ENCODE measurements at places on chromosomes 16 and 17.

DNA sequence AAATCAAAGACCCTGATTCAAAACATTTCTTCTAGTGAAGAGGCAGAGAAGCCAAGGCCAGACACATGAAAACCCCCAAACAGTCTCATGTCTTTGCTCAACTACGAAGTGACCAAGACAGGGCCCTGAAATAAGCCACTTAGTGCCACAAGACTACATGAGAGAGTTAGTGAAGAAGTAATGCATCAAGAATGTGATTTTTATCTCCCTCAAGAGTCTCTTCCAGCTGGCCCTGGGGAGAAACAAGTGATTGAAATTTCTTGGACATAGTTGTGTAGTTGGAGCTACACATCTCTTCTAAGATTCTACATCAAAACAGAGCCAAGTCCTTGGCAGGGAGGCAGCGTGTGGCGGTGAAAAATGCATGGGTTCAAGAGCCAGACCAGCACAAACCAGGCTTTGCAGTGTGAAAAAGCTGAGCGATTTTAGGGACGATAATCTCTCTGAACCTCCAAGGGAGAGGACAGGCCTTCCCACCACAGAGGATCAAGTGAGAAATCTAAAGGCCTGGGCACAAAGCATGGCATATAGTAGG is 30.6 kb downstream of the LYRM1 start:
- DNase-seq = peak; percentile 54

DNA sequence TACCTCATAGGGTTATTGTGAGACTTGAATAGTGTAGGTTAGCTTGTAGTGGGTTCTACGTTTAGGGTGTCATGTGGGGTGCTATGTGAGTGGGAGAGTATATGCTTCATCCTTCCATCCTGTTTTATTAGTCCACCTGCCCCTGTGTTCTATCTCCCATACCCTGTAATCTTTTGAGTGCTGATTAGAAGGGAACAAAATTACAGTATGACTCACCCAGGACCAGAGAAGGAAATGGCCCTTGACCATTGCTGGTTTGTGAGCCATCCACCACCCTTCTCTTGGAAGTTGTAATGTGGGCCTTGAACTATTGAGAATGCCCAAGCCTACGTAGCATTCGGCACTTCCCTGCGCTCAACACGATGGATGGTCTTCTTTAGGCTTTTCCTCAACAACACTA is 17.1 kb downstream of the SAP30BP start:
- no peak for DNase-seq

DNA sequence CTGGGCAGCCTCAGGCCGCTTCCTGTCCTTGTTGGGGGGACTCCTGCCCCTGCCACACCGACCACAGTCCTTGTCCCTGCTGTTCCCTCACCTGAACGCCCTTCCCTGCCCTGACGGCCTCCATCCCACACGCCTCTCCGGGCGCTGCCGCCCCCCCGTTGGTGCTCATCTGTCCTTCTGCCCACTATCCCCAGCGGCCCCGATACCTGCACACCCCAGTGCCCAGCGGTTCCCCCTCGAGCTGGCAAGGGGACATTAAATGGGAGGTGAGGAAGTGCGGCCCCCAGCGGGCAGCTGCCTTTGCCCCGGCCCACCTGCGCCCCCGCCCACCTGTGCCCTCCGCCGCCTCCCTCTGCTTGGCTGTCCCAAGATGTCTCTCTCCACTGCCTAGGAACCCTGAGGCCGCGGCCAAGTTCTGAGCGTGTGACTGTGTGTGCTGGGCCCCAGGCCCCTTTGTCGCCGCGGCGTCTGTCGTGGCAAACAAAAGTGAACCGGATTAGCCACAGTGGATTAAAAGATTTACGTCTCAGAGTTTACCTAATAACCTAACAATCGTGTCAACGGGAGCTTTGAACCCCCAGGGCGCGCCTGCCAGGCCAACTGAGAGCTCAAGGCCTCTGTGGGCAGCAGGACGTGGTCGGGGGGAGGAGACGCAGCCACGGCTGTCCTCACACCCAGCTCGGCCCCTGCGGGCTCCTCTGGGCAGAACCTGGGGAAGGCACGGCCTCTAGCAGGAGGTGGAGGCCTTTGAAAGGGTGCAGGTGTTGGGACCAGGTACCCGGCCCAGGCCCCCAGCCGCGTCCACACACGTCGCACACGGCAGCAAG is 7.6 kb upstream of the AXIN1 start:
- no peak for DNase-seq

DNA sequence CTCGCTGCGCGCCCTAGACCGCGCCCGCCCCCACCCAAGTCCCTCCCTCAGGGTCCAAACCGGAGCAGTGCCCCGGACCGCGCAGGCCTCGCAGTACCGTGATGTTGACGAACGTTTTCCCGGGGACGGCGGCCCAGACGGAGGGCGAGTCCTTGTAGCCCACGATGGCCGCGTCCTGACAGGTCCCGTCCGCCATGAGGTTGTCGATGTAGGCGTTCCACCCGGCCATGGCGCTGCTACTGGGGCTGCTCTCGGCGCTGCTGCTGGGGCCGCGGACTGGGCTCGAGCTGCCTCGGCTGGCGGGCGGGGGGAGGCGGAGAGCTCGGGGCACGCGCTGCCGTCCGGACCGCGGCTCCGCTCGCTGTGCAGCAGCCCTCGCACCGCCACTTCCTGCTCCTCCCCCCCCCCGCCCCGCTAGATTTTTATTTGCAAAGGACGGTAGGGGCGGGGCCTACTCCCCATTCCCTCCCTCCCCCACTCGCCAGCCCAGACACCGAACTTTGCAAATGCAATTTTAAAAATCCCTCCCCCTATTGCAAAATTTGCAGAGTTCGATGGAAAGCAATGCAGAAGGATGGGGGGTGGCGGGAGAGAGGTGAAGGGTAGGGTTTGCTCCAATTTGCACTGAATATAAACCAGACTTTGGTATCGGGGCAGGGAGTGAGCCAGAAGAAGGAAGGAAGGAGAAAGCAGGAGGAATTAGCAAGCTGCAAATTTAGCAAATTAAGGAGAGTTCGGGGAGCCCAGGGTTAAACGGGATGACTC is at the start of gene PFN1:
Gene PFN1 (minus strand): TSS at position 365 of the 765 bp plus-strand sequence. CDS start 136 bp downstream, at position 229.
- DNase-seq = peak; percentile 94

GRCh38 chr16:52440248-52440647 is 106.7 kb downstream of the TOX3 start:
- DNase-seq = no peak

GRCh38 chr16:17334096-17334495 is 136.7 kb downstream of the XYLT1 start:
- DNase-seq = peak; percentile 85

DNA sequence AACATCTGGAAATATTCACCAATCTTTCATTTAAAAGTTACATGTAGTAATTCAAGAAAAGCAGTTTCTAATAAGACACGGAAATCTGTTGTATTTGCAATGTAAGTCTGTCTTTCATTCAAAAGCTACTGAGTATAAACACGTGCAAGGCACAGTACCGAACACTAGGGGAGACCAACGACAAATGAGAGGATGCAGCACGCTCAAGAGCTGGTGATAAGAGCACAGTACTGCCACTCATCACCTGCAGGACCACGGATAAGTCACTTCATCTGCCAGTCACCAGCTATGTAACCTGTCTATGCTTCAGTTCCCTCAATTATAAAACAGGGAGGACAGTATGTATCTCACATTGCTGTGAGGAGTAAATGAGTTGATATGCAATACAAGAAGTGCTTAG is 67.1 kb downstream of the CLEC18A start:
- DNase-seq = peak; percentile 4

GRCh38 chr17:4498461-4499397 is at the start of gene SPNS2:
Gene SPNS2 (plus strand): TSS chr17:4498881. CDS start chr17:4499048, 167 bp downstream.
- DNase-seq = peak; percentile 25

- DNase-seq = peak; percentile 72
Observed at GRCh38 chr17:50191359-50192143, 9.9 kb downstream of the COL1A1 start.

DNA sequence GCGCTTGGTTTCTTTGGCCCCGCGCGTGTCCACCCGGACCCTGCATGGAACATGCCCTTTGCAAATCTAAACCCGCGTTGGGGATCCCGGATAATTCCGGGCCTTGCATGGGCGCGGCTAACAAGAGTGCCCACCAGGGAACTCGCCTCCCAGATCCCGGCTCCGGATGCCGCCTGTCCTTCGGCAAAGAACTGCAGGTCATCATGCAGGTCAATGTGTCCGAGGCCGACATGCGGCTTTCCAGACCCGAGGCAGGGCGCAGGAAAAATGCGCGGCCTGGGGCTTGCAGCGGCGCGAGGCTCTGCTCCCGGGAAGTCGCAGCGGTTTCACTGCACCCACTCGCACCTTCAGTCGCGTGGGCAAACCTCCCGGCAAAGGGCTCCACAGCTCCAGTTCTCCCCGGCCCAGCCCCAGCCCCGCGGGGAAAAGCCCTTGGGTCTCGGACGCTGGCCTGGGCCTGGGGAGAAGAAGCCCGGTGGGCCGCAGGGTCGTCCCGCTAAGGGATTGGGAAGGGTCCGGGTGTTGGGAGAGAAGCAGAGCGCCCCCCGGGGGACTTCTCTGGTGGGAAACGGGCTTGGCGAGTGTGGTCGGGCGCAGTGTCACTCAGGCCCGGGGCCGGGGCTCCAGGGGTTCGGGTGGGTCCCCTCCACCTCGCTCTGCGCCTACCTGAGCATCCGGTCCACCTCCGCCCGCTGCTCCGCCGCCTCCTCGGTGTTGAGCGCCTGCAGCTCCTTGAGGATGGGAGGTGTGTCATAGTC is 805 bp downstream of the HNF1B start:
- DNase-seq = no peak

GRCh38 chr17:48155889-48156611 is 48.5 kb downstream of the SNX11 start:
- DNase-seq = no peak

- no peak for DNase-seq
Observed at GRCh38 chr17:29154516-29155226, 25.5 kb downstream of the MYO18A start.

DNA sequence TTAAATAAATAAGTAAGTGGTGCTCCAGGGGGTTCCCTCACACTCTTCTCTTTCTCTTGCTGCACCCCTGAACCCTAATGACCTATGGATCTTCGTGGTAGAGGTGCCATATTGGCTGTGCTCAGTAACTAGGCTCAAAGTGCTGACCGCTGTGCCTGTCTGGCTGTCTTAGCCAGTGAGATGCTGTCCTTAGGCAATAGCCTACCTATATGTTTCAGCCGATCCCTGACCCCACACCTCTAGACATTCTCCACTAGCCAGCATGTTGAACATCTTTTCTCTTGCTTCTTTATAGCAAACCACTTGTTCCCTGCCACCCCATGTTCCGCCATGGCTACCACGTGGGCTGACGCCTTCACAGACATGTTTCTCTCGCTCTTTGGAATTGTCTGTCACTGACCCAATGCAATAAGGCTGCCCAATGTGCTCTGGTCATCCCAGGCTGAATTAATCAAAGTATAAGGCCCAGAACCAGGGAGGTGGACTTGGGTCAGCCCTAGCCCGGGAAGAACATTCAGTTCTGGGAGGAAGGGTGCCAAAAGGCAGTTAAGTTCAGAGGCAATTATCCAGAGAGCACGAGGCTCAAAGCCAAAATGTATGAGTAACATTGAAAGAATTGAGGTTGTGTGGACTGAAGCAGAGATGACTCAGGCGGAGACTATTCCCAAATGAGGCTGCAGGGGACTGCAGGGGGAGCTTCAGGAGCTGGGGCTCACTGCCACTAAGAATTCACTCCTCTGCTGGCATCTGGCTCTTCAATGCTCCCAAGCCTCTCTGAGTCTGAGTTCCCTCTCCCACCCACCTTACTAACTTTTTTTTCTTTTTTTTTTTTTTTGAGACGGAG is 28.7 kb upstream of the TNRC6A start:
- DNase-seq = peak; percentile 99

GRCh38 chr16:85833219-85833920 is 33.9 kb downstream of the COX4I1 start:
- no peak for DNase-seq

DNA sequence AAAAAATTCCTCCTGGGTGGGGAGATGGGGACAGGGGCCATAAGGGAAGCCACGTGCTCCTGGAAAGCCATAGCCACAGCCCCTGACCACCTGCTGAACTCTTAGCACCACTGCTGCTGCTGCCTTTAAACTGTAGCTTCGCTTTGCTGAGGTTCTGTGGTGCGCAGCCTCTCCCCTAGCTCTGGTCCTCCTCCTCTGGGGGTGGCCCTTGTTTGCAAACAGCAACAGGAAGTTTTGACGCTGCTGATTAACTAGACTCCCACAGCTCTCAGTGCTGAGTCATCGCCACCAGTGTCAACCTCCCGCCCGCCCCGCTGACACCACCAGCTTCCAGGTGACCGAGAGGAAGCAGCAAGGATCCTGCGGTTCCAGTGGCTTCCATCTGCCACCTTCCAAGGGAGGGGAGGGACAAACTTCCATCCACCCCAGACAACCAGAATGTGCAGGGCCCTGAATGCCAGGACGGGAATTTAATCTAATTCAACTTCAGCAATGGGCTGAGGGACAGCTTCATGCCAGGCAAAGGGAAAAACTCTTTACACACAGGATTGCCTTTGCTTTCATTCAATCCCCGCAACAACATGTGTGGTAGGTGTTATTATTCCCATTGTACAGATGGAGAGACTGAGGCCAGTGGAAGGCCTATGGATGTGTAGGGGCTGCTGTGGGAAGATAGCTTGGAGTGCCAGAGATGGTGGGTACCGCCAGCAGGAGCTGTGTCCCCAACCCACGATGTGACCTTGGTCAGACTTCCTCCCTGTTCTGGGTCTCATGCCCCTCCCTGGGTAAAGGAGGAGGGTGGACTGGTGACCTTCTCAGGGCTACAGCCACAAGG is 8.1 kb upstream of the KIFC3 start:
- DNase-seq = peak; percentile 84

GRCh38 chr17:48484256-48484655 is 46.6 kb downstream of the HOXB1 start:
- DNase-seq = peak; percentile 64

- peak; percentile 97 for DNase-seq
Observed at GRCh38 chr17:19727501-19728078, 11.2 kb upstream of the SLC47A2 start.

DNA sequence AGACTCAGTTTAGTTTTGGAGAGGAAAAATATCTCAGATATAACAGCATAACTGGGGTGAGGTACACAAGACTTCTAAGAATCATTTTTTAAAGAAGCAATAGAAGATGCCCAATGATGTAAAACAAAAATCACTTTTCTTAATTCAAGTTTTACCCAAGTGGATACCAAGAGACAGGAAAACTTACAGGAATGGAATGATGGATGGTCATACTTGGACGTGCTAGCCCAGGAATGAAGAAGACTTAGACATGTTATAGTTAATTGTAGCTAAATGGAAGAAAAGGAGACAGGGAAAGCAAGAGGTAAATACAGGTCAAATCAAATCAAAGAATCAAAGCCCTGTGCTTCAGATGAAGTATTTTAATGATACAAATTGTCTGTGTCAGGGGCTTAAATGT is 312.7 kb upstream of the KCNJ16 start:
- DNase-seq = peak; percentile 64

DNA sequence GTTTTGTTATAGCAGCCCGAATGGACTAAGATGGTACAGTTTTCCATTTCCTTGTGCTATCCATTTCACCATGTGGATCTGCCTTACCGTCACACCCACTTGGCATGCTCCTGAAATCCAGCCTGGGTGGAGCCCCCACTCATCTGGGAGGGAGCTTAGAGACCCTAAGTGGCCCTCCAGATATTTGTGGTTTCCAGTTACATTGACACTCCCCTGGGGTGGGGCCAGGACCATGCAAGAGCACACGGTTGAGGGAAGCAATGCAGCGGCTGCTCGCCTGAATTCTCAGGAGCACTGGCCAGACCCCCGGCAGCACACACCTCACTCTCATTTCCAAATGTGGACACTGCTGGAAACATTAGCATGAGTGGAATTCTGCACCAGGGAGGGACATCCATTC is 231.1 kb downstream of the UTP18 start:
- no peak for DNase-seq

- DNase-seq = no peak
Observed at GRCh38 chr17:65193305-65193704, 56.1 kb downstream of the RGS9 start.

Measured in AG10803 (cell line).